ENCODE measurements at places on chromosomes 4 and X.

- DNase-seq: no peak
These were observed 92.0 kb upstream of the ADGRG2 start for GRCh38 chrX:19214311-19214710.

- DNase-seq: no peak
These were observed 170.1 kb downstream of the ATP10D start for GRCh38 chr4:47654972-47655693.

- DNase-seq: no peak
These were observed 25.2 kb upstream of the TBC1D14 start for GRCh38 chr4:6884341-6884870.

- DNase-seq: no peak
These were observed 27.1 kb downstream of the AWAT2 start for GRCh38 chrX:70022616-70023015.

GRCh38 chr4:77493120-77493752, 112.4 kb upstream of the CXCL13 start:
- no peak for DNase-seq

GRCh38 chrX:50978920-50979682, 68.6 kb downstream of the BMP15 start:
- DNase-seq: no peak
